B cell (primary cell): ENCODE measurements at places on chromosomes 7 and 10. TPM values are rescaled to one million over a fixed set of nuclear protein-coding genes. Genes with fewer than 3 reads are reported as not detected.

Gene DNTT
- not detected in 2 replicates for total RNA-seq

DNA sequence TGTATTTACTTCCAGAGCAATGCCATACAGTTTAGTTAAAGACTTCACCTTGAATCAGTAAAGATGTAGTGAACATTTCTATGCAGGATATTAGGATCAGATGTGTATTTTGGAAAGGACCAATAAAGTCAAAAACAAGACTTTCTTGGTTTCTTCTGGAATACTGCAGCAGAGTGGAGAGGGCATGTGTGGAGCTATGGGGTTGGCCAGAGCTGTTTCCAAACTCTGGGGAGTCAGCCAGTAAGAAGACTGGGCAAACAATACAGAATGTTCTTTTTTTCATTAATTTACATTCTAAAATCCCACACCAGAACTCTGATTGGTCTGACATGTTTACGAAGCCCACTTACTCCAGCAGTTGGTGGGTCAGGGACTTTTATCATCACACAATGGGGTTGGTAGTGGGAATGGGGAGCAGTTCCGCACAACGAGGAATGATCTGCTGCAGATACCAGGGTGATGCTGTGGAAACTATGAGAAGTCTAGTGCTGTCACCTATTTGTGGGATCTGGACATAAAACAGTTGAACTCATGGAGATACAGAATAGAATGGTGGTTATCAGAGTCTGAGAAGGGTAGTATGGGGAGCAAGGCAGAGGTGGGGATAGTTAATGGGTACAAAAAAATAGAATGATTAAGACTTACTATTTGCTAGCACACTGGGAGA is 267.7 kb downstream of the MALRD1 start:
- DNase-seq = no peak
- H3K27me3 ChIP-seq = no peaks in the 10 kb centered on the region
- no peaks in the 10 kb centered on the region for H3K36me3 ChIP-seq
- H3K4me3 ChIP-seq = no peak overlapping the region

Gene KLLN
- 1.7 and 2.2 TPM in 2 replicates for total RNA-seq

Gene GRM8
- total RNA-seq = not detected in 2 replicates

Gene EIF4H
- total RNA-seq = 180 and 199 TPM in 2 replicates

GRCh38 chr10:131020775-131021174 is 290.7 kb downstream of the TCERG1L start:
- H3K36me3 ChIP-seq = no peaks in the 10 kb centered on the region
- no peak for DNase-seq
- H3K27me3 ChIP-seq = no peaks in the 10 kb centered on the region
- no peak overlapping the region for H3K27ac ChIP-seq
- H3K4me1 ChIP-seq = no peaks in the 10 kb centered on the region

DNA sequence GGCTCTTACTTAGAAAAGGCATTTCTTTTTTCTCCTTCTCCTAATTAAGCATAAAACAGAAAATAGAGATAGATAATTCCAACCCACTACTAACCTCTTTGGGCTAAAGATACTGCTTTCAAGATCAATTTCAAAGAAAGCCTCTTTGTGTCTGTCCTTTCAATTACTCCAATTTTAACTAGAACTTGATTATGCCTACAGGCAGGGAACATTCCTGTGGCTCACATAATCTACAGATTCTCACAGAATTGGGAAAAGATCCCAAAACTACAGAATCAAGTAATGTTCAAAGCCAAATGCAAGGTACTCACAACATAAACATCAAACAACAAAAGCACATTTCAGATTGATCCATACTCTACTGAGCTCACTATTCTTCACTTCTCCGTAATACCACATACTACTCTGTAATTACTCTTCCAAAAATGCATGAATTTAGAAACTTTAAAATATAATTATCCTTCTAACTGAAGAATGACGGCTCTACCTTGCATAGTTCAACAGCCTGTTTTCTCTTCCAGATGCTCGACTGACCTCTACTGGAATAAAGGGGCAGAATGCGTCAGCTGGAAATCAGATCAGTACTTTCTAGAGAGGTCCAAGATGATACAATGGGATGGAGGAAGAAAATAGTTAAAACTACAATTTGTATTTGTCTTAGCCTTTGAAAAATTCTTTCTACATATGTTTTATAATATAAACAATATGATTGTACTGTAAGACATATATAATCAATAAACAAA is 3.9 kb downstream of the MTERF1 start:
- no peaks in the 10 kb centered on the region for H3K36me3 ChIP-seq
- no peaks in the 10 kb centered on the region for H3K27me3 ChIP-seq
- H3K4me1 ChIP-seq = peaks cover 12% of the 10 kb centered on the region
- DNase-seq = no peak
- no peak overlapping the region for H3K27ac ChIP-seq

- DNase-seq = no peak
- H3K4me1 ChIP-seq = no peaks in the 10 kb centered on the region
- no peak overlapping the region for H3K4me3 ChIP-seq
- no peak overlapping the region for H3K27ac ChIP-seq
- H3K27me3 ChIP-seq = no peaks in the 10 kb centered on the region
Observed at GRCh38 chr7:20831956-20832355, 45.3 kb upstream of the SP8 start.

DNA sequence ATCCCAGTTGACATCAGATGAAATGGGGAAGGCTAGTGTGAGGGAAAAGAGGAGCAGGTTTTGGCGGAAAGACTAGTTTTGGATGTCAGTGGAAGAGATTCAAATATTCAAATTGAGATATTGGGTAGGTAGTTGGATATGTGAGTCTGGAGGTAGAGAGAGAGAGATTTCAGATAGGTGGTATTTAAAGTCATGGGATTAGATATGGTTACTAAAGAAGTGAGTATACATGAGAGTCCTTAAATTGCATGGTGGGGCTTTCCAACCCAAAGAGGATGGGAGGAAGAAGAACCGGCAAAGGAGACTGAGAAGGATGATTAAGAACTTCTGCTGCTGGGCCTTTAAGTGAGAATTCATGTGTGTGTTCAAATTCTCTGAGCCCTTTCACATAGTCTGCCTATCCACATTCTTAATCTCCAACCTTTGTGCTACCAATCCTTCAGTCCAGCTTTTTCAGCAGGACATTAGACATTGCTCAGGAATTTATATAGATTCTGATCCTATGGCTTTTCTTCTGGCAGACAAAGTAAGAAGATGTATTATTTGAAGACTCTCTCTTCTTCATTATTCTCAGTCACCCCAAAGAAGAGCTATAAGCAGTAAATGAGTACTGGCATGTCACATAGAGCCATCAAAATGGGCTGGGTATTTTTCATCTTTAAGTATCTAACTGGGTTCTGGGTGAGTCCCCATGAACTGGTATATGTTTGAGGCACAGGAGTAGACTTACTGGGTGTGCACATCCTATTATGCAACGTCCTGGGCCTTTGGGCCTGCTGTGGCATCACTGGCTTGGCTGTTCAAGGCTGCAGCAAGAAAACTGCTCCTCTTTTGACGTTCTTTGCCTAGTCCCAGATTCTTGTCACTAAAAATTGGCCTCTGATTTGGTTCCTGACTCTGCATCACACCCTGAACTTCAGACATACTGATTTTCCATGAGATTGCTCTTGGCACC is 33.6 kb downstream of the ST7 start:
- no peaks in the 10 kb centered on the region for H3K27me3 ChIP-seq
- H3K4me1 ChIP-seq = no peaks in the 10 kb centered on the region
- H3K36me3 ChIP-seq = no peaks in the 10 kb centered on the region
- DNase-seq = no peak

Gene OLAH
- not detected in 2 replicates for total RNA-seq

GRCh38 chr7:140403878-140404564 is at the start of gene RAB19:
Gene RAB19 (plus strand): TSS chr7:140404058. CDS start chr7:140407647, 3,589 bp downstream.
- DNase-seq = peak; percentile 61
- peak within 1 kb of the TSS; percentile 8 for H3K27ac ChIP-seq
- H3K36me3 ChIP-seq = no peaks in the 10 kb centered on the region
- H3K4me1 ChIP-seq = peaks cover 5% of the 10 kb centered on the region

- no peaks in the 10 kb centered on the region for H3K27me3 ChIP-seq
- H3K27ac ChIP-seq = no peak overlapping the region
- no peaks in the 10 kb centered on the region for H3K36me3 ChIP-seq
- no peak overlapping the region for H3K4me3 ChIP-seq
- DNase-seq = no peak
Observed at GRCh38 chr10:24857031-24857725, 95.2 kb downstream of the PRTFDC1 start.

DNA sequence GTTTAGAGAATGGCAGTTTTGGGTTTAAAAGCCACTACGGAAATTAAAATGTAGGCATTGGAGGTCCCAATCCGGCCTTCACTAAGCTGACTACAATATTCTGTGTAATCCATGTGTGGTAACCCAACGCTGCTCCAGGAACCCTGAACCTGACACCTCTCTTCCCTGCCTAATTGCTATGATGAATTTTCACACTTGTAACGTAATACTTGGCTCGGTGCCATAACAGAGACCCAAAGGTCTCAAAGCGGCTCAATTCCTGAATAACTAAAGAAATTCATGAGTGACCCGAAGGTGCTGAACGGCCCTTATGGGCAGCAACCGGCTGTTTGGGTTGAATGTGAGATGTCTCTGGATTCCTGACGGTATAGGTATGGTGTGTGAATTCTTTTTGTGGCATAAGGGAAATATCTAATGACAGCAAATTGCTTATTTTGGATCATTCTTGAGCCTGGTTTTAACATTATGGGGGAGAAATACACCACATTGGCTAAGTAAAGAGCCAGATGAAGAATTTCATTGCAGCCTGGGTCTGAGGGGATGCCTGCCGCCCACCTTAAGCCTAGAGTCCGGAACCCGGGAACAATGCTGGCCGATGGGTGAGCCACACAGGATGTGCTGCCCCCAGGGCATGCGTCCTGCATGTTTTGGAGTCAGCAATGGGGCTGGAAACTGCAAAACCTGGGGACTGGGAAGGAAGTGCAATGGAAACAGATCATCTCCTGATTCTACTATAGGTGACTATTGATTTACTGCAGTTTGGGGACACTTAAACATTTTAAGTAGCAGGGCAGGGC is 69.7 kb upstream of the FZD8 start:
- no peaks in the 10 kb centered on the region for H3K4me1 ChIP-seq
- H3K4me3 ChIP-seq = no peak overlapping the region
- DNase-seq = no peak
- H3K27me3 ChIP-seq = no peaks in the 10 kb centered on the region
- H3K27ac ChIP-seq = no peak overlapping the region
- H3K36me3 ChIP-seq = no peaks in the 10 kb centered on the region

DNA sequence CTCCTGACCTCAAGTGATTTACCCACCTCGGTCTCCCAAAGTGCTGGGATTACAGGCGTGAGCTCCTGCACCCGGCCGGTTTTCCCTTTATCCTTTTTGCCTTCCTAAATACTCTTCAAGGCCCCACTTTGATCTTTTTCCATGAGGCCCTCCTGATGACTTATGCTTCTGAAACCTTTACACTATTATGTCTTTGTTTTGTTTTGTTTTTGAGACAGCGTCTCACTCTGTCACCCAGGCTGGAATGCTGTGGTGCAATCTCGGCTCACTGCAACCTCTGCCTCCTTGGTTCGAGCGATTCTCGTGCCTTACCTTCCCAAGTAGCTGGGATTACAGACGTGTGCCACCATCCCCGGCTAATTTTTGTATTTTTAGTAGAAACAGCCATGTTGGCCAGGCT is 3.8 kb downstream of the STMP1 start:
- no peak overlapping the region for H3K4me3 ChIP-seq
- DNase-seq = no peak
- H3K27ac ChIP-seq = no peak overlapping the region
- peaks cover 15% of the 10 kb centered on the region for H3K4me1 ChIP-seq
- H3K27me3 ChIP-seq = no peaks in the 10 kb centered on the region

- H3K27ac ChIP-seq = no peak overlapping the region
- H3K36me3 ChIP-seq = no peaks in the 10 kb centered on the region
- H3K4me1 ChIP-seq = no peaks in the 10 kb centered on the region
- no peak overlapping the region for H3K4me3 ChIP-seq
- no peaks in the 10 kb centered on the region for H3K27me3 ChIP-seq
Observed at GRCh38 chr10:47154762-47155161, 145.2 kb upstream of the GDF10 start.

- DNase-seq = no peak
- peaks cover 64% of the 10 kb centered on the region for H3K4me1 ChIP-seq
- H3K36me3 ChIP-seq = no peaks in the 10 kb centered on the region
- peaks cover 94% of the 10 kb centered on the region for H3K27me3 ChIP-seq
- H3K27ac ChIP-seq = no peak overlapping the region
Observed at GRCh38 chr7:27191161-27191731, 6.2 kb upstream of the HOXA11 start.

GRCh38 chr7:20197837-20198236 is 19.3 kb downstream of the MACC1 start:
- H3K36me3 ChIP-seq = no peaks in the 10 kb centered on the region
- peaks cover 42% of the 10 kb centered on the region for H3K4me1 ChIP-seq
- H3K27ac ChIP-seq = no peak overlapping the region
- H3K27me3 ChIP-seq = no peaks in the 10 kb centered on the region

DNA sequence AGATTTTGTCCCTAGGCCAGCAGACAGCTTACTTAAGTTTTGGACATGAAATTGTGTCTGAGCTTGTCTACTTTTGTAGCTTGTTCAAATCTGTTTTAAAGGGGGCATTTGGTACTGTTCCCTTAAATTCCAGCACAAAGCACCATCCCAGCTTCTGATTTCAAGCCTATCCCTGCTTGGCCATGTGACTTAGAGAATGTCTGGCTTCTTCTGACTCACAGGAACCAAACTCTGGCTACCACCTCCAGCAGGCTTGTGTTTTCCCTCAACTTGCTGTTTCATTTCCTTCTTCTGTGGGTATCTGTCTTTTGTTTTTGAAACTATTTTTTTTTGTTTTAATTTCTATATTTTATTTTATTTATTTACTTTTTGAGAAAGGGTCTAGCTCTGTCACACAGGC is 97.9 kb upstream of the FZD8 start:
- DNase-seq = no peak
- H3K4me1 ChIP-seq = no peaks in the 10 kb centered on the region
- H3K27me3 ChIP-seq = no peaks in the 10 kb centered on the region
- H3K36me3 ChIP-seq = no peaks in the 10 kb centered on the region
- no peak overlapping the region for H3K27ac ChIP-seq
